ENCODE measurements at places on chromosomes 3 and 15.

GRCh38 chr3:125959317-125960065 is 9.5 kb upstream of the ROPN1B start:
- DNase-seq: no peak

DNA sequence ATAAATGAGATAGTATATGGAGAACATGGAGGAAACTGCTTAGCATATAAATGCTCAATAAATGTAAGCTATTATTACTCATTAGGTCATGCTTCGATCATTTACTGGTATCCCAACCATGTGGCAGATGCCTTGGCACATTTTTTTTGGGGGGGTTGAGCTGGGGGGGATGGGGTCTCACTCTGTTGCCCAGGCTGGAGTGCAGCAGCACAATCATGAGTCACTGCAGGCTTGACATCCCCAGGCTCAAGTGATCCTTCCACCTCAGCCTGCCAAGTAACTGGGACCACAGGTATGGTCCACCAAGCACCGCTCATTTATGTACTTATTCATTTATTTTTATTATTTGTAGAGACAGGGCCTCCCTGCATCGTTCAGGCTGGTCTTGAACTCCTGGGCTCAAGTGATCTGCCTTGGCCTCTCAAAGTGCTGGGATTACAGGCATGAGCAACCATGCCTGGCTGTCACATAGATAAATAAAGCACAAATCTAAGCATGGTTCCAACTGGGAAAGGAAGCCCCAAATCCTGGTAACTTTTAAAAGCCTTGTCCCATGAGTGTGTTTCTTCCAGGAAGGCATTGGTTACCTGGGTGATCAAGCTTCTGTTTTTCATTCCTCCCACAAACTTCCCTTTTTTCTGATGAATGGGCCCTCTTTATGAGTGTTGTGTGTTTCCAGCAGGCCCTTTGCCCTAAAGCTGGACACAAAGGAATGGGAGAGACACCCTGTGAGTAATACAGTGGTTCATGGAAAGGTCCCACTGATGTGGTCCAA is 147.4 kb upstream of the UMPS start:
- DNase-seq: no peak

- peak; percentile 62 for DNase-seq
Measured at GRCh38 chr3:170301405-170301804, 56.1 kb upstream of the SKIL start.

DNA sequence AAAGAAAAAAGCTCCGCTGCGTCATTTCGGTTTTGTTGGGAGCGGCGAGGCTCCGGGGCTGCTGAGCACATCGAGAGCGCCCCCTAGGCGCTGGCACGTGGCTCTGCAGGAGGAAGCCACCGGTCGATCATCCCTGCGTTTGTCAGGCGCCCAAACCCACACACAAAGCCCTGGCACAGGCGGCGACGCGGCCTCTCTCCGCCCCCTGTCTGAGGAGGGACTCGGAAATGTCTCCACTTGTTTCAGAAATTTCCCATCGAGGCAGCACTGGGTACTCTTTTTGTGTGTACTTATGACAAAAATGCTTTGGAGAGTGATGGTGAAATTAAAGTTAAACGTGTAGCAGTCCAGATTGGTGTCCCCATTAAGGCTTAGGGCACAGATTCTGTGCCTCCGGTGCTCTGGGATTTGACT is 407.3 kb upstream of the ONECUT1 start:
- DNase-seq: peak; percentile 58

DNA sequence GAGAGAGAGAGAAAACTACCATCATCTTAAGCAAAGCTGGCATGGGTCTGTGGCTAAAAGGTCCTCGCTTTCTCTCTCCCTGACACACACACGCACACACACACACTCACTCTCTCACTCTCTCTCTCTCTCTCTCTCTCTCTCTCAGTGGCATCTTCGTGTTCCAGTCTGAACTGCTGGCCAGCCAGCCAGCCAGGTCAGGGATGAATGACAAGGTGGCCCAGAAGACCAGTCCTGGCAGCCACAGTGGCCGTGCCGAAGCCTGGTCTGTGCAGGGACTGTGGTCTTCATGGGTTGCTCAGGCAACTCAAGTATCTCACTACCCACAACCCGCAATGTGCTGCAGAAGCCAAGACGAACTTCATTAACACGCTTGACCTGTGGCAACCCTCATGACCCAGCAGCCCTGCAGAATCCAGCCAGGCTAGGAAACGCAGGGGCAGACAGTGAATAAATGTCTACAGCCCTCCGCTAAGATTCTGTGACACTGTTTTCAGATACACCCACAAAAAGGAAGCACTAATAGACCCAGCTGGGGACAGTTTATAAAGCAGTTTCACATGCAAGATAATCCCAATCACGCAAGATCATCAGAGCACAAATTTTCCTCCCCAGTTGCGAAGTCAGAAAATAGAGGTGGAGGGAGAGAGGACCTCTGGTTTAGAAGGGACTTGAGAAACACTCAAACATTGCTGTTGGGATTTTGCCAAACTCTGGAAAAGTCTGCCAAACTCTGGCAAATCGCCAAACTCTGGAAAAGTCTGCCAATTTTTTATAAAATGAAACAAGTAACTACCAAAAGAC is 66.4 kb downstream of the XXYLT1 start:
- peak; percentile 77 for DNase-seq

GRCh38 chr3:188135271-188135670 is 18.7 kb upstream of the LPP start:
- DNase-seq: no peak

GRCh38 chr3:48543271-48543866 is 13.2 kb downstream of the PFKFB4 start:
- peak; percentile 22 for DNase-seq

- no peak for DNase-seq
Measured at GRCh38 chr15:81314378-81314777, 9.6 kb downstream of the STARD5 start.

DNA sequence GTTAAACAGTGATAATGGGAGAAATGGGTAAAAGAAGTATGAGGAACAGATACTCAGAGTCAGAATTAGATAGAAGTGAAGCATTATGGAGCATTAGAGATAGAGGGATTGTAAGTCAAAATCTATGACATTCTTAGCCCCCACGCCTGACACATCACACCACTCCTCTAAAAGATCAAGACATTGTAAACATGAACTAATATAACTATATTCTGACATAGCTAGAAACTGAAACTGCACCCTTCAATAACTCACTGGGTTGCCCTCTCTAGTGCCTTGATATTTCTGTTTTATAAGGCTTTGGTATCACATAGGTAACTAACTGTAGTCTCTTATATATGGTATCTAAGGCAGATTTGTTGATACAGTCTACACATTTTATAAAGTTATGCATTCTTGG is 684.3 kb upstream of the DPPA4 start:
- DNase-seq: no peak

DNA sequence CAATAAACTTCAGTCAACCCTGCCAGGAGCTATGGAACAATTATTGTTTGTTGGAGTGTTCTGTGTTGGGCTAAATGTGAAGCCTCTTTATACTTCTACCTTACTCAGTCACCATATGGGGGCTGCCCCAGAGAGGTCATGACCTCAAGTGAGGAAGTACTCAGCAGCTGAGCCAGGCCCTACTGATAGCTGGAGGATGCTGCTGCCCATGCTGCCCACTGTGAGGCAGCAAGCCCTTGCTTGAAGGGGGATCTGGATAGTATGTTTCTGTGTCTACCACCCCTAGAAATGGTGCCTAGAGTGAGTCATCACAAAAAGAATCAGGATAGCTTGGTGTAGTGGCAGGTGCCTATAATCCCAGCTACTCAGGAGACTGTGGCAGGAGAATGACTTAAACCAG is 4.5 kb upstream of the RPL24 start:
- no peak for DNase-seq
